Immature natural killer cell (primary cell): ENCODE measurements at places on chromosomes 2 and 18.

GRCh38 chr2:48131539-48132270 is 225.4 kb upstream of the FBXO11 start:
- DNase-seq = no peak

DNA sequence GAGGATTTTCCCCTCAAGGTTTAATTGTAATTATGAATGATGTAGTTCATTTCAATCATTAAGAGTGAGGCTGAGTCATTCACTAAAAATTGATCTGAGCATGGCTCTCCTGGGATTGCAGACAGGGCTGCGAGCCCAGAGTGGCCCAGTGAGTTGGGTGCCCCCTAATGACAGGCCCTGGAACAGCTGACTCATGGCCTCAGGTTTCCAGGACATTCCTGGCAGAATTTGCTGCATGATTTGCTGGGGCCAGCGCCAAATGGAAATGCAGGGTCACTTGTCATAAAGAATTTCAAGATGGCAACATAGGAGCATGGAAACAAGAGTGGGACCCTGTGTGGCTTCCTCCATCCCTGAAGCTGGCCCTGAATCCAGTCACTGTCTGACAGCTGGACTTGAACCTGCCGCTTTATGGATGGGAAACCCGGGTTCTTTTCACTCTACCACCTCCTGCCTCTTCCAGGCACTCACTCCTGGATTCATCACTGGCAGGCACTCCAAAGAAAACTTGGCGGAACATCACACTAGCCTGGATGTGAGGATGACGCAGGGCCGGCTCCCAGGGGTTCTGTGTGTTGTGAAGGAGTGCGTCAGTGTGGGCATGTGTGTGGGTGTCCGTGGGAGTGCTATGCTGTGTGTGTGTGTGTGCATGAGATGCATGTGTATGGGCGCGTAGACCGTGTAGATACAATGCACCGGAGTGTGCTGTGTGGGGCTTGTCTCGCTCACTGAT is 15.2 kb downstream of the OTOF start:
- DNase-seq = no peak

- no peak for DNase-seq
Measured at GRCh38 chr2:230589497-230590015, 123.1 kb upstream of the CAB39 start.

- no peak for DNase-seq
Measured at GRCh38 chr2:204575463-204575862, 30.2 kb downstream of the PARD3B start.
